ENCODE measurements at places on chromosomes 3 and 15.

GRCh38 chr3:149765762-149766334 is 13.6 kb upstream of the COMMD2 start:
- DNase-seq = no peak

- DNase-seq = no peak
Observed at GRCh38 chr15:71424765-71425164, 309.5 kb downstream of the THSD4 start.

DNA sequence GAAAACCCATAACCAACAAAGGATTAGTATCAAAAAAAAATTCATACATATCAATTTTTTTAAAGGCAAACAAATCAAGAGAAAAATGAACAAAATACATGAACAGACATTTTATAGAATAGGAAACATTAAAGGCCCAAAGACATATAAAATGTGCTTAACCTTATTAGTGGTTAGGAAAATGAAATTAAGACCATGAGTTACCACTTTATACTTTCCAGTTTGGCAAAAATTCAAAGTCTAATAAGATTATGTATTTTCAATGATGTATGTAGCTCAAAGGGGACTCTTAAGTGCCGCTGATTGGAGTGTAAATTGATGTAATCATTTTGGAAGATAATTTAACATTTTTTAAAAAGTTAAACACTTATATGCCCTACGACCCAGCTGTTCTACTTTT is 89.2 kb downstream of the BOC start:
- no peak for DNase-seq

GRCh38 chr3:59783468-59783988 is 733.7 kb upstream of the CFAP20DC start:
- DNase-seq = no peak

- no peak for DNase-seq
Observed at GRCh38 chr3:19526071-19526470, 377.8 kb downstream of the KCNH8 start.

DNA sequence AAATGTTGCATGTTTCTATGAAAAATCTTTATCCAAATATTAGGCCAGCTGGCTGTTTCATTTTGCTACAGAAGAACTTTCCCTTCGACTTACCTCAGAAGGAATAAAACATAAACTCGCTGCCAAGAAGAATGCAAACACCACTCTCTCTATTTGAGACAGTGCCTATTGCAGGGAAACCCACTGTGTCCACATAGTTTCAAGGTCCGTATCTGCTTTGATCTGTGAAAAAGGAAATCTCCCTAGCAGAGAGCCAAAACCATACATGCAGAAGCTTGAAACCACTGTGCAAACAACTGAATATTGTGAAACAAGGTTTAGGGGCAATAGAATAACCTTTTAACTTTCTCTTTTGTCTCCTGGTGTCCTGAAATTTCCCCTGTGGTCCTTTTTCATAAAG is 35.0 kb upstream of the CAPN7 start:
- no peak for DNase-seq

GRCh38 chr3:134320749-134321148 is 53.5 kb downstream of the AMOTL2 start:
- DNase-seq = no peak

DNA sequence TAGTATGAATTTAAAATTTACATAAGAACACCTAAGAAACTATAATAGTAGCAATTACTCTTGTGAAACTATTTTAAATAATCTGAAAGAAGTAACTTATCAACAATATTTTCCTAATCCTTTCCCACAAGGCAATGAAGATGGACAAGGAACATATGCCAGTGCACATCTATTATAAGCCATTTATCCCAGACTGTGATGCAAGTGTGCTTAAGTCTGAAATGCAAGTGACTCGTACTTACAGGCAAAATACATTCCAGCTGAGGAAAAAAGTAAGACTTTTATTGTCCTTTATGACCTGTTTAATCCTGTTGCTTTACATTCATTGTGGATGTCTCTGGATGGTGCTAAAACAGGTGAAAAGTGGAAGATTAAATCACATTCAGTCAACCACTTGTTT is 709.4 kb downstream of the ZNF385D start:
- DNase-seq = no peak

GRCh38 chr3:15831927-15832326 is 34.1 kb upstream of the ANKRD28 start:
- no peak for DNase-seq

DNA sequence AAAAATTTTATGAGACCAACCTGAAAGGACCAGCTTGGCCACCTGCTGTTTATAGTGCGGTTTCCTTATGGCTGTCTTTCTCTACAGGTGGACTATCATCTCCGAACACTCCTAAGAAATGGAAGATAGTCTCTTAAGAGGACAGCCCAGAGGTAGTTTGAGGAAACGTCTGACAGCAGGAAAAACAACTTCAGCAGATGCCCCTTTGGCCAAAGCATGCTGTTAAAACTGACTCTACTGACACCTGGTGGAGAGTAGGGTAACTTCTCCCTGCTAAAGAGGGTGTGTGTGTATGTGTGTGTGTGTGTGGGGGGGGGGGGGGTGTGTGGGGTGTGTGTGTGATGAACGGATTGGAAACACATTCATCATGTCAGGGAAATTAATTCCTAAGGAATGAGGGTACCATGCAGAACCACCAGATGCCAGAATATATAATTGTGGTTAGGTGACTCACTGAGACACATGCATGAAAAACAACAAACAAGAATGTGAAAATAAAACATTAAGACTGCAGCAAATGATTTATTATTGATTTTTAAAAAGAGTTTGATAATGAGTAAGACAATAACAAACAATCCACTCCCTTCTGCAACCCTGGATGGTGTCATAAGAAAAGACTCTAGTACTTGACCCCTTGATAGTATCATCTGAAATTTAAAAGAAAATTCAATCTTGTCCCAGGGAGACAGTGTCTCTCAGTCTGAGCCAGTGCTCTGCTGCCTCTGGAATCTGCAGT is 256.5 kb downstream of the THRB start:
- DNase-seq = no peak

GRCh38 chr3:109853077-109853731 is 515.9 kb upstream of the DPPA4 start:
- no peak for DNase-seq

DNA sequence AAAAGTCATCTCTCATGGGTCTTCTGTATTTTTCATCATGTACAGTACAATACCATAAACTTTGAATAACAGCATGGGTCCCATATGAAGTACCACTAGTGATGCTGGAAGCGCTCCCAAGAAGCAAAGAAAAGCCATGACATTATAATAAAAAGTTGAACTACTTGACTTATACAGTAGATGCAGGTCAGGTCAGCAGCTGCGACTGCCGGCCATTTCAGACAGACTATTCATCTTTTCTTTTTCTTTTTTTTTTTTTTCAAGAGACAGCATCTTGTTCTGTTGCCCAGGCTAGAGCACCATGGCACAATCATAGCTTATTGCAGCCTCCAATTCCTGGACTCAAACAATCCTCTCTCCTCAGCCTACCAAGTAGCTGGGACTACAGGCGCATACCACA is 10.2 kb downstream of the RAF1 start:
- no peak for DNase-seq

DNA sequence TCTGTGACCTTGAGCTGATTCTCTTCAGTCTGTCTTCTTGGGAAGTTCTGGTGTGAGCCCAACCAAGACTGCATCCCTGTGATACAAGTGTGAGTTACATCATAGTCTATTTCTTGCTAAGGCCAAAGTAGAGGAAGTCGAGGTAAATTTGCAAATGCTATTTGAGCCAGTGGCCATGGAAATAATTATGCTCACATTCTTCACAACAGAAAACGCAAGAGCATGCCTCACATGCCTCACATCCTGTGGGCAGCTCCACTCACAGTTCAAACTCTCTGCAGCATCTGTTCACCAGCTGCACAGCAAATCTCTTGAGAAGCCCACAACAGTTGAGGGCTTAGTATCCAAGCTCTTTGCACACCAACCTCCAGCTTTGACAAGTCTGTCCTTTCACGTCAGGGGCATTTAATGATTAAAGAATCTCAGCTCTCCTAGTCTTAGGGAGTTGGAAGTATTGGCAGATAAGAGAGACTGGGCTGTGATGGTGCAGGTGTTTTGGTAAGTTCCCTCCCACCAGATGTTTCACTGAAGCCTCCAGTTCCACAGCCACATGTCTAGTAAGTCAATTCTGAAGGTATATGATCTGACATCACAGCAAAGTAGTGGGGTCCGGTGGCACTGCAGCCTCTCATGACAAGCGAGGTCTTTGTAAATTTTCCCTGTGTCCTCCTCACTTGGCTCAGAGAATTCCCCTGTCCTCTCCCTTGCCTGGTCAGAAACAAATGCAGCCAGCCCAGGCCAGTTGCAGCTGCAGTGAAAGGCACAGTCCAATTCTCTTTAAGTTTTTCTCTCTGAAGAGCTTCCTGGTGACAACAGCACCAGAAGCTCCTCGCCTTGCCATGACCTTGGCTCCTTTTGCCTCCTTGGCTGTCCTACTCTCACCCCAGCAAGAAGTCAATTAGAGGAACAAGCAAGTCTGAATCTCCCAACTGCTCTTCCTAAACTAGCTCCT is 166.1 kb downstream of the SSR3 start:
- no peak for DNase-seq

- no peak for DNase-seq
Observed at GRCh38 chr3:23103764-23104163, 99.4 kb upstream of the UBE2E2 start.

GRCh38 chr15:62124973-62125303 is 40.1 kb downstream of the C2CD4B start:
- no peak for DNase-seq

DNA sequence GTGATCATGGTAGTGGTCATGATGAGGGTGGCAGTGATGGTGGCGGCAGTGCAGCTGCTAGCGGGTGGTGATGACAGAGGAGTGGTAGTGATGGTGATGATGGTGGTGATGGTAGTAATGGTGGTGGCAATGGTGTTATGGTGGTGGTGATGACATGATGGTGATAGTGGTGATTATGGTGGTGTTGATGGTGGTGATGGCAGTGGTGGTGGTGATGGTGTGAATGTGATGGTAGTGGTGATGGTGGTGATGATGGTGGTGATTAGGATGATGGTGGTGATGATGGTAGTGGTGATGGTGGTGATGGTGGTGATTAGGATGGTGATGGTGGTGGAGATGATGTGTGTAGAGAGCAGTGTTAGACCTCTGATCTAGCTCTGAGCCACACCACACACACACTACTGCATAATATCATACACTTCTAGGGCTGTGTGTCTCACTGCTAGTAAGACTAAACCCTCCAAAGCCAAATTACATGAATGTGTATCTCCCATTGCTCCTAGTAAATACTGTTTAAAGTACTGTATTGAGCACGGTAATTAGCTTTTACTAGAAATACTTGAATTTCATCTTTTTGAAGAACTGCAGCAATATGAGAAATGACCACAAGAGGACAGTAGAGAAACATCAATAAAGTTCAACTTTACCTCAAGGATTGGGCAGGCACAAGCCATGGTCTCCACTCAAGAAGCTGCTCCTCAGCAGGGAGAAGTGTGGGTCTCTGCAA is 28.8 kb downstream of the TMED3 start:
- no peak for DNase-seq

GRCh38 chr3:42264399-42265058 is 1.5 kb downstream of the CCK start:
- no peak for DNase-seq

GRCh38 chr3:64728994-64729393 is 41.2 kb upstream of the ADAMTS9 start:
- DNase-seq = no peak

DNA sequence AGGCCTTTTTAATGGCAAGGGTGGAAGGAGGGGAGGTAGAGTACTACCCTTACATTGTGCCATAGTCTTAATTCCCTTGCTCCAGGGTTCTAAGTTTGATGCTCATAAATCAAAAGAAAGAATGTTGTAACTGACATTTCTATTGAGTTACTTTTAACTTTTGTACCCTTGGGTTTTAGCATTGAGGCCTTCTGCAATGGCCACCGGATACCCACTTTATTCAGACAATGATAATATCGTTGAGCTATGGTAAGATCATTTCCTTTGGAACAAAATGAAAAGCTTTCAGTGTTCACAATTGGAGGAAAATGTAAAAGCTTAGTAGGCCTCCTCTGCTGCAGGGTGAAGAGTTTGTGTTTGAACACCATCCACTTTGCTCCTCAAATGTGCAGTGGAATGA is 16.8 kb downstream of the CGNL1 start:
- no peak for DNase-seq

DNA sequence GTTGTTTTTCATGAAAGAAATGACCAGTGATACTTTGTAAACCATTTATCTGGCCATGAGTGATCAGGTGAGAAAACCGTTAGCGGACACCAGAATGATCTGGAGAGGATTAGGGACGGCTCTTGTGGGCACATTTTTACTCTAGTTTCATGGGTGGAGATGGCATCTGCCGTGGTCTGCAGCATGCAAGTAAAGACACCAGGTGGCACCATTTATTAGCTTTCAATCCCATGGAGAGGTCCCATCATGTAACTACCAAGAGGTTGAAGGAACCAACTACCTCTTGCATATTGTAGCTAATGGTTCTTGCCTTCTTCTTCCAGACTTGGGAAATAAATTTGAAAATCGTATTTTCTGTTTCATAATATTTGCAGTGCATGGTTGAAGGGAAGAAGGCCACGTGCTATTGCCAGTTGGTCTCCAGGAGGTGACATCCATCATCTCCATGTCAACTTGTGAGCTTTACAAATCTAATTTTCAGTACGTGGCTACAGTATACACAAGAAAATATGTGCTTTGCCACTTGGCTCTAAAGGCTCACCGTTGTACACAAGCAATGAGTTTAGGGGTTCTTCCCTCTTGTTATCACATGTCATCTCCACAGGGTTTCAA is 1.5 kb upstream of the MAPKBP1 start:
- no peak for DNase-seq

DNA sequence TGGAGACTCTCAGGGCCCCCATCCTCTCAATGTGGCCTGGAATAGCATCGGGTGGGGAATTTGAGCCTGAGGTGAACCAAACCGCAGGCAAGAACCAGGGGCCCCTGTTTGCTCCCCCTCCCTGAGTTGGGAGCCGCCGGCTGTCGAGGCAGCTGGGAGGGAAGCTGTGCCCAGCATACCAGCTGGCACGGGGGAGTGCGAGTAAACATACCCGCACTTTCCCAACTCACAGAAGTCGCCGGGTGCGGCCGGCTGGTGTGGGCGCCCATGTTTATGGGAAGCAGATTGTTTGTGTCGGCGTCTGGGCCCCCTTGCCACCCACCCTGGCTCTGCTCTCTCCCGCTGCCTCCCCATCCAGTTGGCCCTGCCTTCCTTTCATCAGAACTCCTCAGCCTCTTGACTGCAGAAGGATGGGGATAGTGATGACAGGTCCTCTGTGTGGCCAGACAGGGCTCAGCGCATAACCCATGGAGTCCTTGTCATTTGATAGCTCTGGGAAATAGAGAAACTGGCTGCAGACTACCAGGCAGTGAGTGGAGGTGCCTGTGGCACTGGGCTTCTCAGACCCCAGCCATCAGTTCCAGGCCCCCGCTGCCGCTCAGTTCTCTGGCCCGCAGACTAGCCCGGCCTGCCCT is 60.4 kb downstream of the CACNA2D2 start:
- DNase-seq = no peak

DNA sequence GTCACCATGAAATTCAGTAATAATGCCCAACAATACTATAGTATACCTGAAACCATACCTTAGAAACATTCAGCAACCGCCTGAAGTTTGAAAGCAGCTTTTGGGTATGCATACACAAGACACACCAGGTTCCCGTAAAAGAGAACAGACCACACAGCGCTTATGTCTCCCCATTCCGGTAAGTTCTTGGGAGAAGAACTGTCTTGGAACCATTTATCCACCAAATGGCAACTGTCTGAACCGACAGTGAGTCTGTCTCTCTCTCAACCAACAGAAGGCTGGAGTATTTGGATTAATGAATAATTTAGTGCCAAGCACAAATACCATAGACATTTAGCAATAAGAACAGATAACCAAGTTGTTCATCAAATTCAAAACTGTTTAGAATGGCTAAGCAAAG is 7.6 kb downstream of the RGMA start:
- no peak for DNase-seq

All from stimulated activated CD8-positive, alpha-beta memory T cell treated with anti-CD3 and anti-CD28 coated beads, Interleukin-15, amount 100 ng/mL, for 24 hours (primary cell).